Occipital lobe (tissue), 3 donors: ENCODE measurements at places on chromosomes 1 and 21.

- DNase-seq: no peak
Measured at GRCh38 chr1:45979778-45980176, 152.7 kb downstream of the PIK3R3 start.

DNA sequence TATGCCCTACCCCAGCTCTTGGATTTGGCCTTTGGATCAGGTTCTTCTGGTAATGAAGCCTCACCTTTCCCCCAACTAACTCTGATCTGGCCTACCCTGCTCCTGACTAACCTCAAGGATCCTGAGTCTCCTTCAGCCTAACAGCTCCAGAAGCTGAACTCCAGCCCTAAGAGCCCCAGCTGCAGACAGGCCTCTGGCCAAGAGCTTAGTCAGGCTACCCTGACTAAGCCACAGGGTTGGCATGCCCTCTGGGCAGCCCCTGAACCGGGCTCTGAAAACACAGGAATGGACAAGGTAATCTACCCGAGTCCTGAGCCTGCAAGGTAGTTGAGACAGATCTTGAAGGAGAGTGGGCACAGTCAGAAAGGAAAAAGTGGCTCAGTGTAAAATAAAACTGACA, 29.4 kb downstream of the COA7 start:
- no peak for DNase-seq

DNA sequence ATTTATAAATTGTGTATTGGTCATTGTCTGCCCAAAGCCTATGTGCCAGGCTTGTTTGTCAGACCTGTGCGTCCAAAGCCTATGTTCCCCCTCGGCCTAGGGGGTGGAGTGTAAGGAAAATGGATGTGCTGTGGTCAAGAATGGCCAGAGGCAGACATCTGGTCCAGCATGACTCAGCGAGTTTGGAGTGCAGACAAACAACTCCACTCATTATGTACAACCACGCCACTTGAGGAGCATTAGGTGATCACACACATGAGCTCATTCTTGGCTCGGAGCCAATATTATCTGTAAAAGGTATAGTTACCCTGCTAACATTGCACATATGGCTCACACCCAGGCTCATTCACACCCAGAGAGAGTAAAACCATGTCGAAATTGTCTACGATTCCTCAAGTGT, 1047.6 kb upstream of the ADGRL4 start:
- no peak for DNase-seq

DNA sequence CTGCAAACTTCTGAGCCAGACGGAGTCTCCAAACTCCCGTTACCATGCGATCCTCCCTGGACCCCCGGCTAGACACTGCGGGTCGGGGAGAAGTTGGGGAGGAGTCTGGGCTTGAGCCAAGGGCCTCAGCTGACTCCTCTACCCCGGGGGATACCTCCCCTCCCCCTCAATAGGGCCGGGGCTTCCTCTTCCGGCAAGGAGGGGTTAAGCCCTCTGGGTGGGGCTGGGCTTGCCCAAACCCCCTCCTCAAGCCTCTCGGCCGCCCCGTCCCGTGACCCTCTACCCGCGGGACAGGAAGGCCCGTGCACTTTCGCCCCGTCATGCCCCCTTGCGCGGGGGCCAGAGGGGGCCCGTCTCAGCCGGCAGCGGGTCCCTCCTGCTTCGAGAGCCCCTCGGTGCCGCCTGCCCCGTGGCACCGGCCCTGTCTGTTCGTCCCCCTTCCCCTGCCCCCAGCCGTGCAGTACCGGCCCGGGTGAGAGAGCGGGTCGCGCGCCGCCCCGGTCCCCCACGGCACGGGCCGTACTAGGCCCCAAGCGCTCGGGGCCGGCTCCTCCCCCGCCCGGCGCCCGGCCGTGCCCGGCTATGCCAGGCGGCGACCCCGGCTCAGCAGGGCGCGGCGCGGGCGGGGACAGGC, 652 bp downstream of the ARL8A start:
- no peak for DNase-seq

- DNase-seq: no peak
Measured at GRCh38 chr1:9652379-9653209, 1.1 kb downstream of the PIK3CD start.

- DNase-seq: no peak
Measured at GRCh38 chr1:44894591-44894990, 51.5 kb upstream of the PTCH2 start.

- DNase-seq: no peak
Measured at GRCh38 chr1:65193129-65193695, 45.2 kb downstream of the AK4 start.

DNA sequence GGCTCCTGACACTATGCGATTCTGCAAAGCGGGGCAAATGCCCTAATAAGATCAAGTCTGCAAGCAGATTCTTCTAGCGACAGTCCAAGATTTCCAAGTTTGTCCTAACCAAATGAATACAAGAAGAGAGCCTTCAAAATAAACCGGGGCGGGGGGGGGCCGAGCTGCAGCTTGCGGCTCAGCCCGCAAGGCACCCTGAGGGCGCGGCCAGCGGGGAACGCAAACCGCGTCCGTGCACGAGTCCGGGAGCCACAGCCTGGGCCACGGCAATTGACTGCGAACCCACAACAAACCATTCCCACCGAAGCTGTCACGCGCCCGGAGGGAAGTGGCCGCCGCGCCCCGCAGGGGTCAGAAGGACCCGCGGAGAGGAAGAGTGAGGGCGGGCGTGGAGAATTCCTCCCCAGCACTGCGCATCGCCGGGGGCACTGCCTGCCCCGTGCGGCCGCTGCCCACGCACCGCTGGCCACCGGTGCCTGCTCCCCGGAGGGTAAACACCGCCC, 687 bp downstream of the TGFBR3 start:
- DNase-seq: no peak

DNA sequence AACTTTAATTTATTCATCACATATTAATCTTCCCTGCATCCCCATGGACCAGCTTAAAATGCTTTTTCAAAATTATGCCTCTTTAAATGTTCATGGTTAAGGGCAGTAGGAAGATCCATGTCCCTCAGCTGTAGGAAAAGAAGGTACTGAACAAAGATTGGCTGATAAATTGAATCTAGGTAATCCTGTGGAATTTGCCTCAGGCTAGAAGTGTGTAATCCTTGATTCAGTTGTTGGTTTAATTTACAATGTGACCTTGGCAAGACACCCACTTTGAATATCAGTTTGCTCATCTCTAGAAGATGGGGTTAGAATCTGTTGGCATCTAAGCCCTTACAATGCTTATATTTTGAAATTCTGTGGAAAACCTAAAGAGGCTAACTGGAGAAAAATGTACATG, 6.1 kb downstream of the TTC4 start:
- no peak for DNase-seq

DNA sequence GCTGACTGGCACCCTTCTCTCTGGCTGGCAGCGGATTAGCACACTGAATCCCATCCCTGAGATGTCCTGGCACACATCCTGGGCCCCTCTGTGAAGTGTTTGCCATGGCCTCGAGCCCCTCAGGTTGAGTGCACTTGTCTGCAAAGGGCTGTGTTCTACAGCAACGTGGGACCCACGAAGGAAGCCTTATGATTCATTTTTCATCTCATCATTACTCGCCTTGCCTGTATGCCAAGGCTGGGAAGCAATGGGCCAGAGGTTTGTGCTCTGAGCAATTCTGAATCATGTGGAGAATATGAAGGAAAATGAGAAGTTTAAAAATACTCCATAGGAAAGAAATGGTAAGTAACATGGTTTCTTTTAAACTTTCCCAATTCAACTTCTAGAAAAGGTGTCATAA, 124.8 kb upstream of the LMO4 start:
- DNase-seq: no peak

- DNase-seq: no peak
Measured at GRCh38 chr1:223235091-223235490, 92.0 kb upstream of the TLR5 start.

DNA sequence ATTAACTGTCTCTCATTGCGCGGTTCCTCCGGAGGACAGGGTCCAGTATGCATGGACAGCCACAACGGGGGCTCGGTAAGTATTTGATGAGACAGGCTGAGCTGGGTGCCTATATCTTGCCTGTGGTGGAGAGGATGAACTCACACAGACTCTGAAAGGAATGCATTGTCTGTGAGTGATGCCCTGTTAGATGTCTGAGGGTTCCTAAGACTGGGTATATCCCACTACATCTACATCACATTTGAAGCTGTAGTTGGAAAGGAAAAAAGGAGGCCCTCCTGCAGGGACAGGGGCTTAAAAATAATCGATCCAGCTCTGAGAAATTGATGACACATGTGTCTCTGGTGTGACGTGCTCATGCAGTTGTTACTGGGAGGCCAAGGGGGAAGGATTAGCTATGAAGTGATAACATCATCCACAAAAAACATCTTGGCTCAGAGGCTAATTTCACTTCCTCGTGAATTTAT, 1.9 kb downstream of the ADARB1 start:
- DNase-seq: no peak

- DNase-seq: no peak
Measured at GRCh38 chr1:231603598-231604275, 22.9 kb upstream of the DISC1 start.

- DNase-seq: no peak
Measured at GRCh38 chr1:30343562-30343961, 379.8 kb downstream of the MATN1 start.

DNA sequence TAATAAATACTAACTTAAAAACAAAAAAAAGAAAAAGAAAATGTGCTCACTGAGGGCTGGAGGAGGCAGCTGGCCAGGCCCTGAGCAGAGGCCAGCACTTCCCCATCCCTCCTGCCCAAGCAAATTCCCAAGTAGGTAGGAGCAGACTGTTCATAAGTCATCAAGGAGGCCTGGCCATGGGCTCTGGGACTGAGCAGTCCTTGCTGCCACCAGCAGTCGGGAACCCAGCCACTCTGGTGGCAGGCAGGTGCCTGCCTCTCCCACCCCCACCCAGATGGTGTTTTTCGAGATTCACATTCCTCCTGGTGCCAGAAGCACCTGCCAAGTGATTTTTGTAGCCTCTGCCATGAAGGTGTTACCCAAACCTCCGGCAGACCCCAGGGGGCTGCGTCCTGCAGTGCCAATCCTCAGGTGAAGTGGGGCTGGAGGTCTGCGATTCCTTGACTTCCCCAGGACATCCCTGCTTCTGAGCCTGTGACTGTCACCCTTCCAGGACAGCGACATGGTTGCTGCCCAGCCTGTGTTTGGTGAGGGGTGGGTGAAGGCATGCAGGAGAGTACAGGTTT, 204.2 kb upstream of the TMEM51 start:
- DNase-seq: no peak

DNA sequence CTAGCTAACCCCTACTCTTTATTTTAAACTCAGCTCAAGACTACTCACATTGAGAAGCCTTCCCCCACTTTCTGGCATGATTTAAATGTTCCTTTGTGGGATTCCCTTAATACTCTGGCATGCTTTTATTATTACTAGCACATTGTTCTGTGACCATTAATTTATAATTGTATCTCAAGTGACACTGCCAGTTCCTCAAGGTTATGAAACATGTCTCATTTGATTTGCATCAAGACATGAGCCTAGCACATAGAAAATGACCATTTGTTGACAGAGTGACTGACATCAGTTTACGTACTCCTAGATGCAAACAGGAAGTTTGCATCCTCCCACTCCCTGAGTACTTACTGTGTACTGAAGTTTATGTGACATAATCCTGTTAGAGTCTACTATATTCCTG, 15.2 kb downstream of the RGS4 start:
- no peak for DNase-seq

DNA sequence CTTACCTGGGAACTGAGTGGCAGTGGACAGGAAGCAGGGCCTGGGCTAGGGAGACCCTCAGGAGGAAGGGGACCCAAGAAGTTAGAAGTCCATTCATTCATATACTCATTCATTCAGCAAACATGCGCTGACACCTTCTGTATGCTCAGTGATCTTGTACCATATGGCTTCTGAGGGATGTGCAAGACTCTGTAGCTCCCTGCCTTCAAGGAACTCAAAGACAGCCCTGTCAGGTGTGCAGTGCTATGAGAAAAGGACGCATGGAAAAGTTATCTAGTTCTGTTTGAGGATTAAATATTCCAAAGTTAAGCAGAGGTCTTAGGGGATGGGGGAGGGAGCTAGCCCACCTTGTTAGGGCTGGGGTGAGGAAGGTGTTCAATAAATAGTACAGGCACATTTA, 12.5 kb downstream of the DMAP1 start:
- DNase-seq: no peak

DNA sequence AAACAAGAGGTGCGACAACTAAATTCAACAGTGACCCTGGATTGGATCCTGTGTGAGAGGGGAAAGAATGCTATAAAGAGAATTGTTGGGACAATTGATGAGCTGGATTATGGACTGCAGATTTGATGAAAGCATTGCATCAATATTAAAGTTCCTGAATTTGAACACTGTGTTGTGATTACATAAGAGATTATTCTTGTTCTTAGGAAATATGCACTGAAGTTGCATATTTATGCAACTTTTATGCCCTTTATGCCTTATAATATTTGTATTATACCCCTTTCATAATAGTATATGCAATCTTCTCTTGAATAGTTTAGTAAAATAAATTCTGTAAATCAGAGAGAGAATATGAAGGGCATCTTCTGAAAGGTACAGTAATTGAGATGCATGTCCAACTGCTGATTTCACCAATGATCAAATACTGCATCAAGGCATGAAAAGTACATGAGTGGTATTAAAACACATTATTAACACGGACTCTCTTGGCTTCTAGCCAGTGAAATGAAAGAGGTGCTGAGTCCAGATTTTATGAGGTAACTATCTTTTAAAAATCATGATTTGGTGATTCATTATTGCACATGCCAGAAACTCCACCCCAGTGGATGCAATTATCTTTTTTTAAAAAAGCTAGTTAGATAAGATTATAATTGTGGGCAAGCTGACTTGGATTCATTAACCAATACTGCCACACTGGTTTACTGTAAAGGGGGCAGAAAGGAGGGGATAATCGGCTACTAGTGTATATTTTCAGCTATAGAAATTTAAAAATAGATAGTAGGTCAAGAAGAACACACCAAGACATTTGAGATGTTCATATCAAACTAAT, 19.9 kb upstream of the LPAR3 start:
- DNase-seq: no peak

- DNase-seq: no peak
Measured at GRCh38 chr1:174157157-174157806, 2.0 kb upstream of the RABGAP1L start.

- no peak for DNase-seq
Measured at GRCh38 chr21:32189688-32190483, 89.0 kb downstream of the MIS18A start.

- no peak for DNase-seq
Measured at GRCh38 chr21:33686386-33686785, 44.1 kb downstream of the ITSN1 start.

GRCh38 chr1:16882986-16883385, 12.8 kb upstream of the RNU1-2 start:
- DNase-seq: no peak
